Heart right ventricle (tissue), 16 donors: ENCODE measurements at places on chromosomes 7 and 10. TPM values are rescaled to one million over a fixed set of nuclear protein-coding genes. Genes with fewer than 3 reads are reported as not detected.

Gene RARRES2
- polyA plus RNA-seq: 25.6 TPM

Gene TBXAS1
- 2.5 TPM for polyA plus RNA-seq

Gene INMT
- 56.3 TPM for polyA plus RNA-seq

Gene EFCAB10
- not detected for polyA plus RNA-seq

Gene ADCY1
- 0.80 TPM for polyA plus RNA-seq

Gene GPR37
- polyA plus RNA-seq: not detected

Gene PI4K2A
- polyA plus RNA-seq: 5.3 TPM

Gene CXCL12
- polyA plus RNA-seq: 89.4 TPM

- DNase-seq: no peak
Measured at GRCh38 chr7:133491201-133491691, 238.4 kb downstream of the EXOC4 start.

DNA sequence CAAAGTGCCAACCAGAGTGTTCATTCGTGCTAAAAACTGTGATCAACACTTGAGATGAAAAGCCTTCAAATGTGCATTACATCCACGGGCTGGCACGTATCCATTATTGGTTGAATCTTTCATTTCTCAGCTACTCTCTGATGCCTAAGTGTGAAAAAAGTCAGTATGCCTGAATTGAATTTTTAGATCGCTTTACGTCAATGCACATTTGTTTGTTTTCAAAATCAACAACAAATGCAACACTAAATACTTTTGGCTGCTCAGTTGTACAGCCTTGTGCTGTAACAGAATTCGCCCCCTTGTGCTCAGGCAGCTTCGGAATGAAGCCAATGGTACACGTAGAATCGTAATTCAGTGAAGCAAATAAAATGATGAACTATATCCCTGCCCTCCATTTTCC lies 446.5 kb upstream of the NRP1 start:
- no peak for DNase-seq

DNA sequence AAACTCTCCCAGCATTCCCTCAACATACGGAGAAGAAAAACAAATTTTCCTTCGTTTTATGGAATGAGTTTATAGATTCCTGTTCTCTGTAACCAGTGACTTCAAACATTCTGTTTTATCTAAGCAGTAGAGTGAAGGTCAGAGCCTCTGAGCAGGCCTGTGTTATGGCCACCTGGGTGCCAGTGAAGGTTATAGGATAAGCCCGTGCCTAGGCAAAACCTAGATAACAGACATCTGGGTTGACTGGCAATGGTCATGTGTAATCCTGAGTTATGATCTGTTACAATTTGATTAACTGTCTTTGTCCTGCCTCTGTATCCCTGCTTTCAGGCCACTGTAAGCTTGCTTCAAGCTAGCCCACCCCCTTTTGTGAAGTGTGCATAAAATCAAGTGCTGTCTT lies 8.3 kb downstream of the LSM5 start:
- no peak for DNase-seq

- no peak for DNase-seq
Measured at GRCh38 chr10:84158550-84158949, 15.1 kb upstream of the GPR15LG start.

GRCh38 chr7:4185721-4186512 lies 496.2 kb upstream of the FOXK1 start:
- no peak for DNase-seq

GRCh38 chr7:25928549-25929330 lies 223.3 kb upstream of the NFE2L3 start:
- DNase-seq: no peak

DNA sequence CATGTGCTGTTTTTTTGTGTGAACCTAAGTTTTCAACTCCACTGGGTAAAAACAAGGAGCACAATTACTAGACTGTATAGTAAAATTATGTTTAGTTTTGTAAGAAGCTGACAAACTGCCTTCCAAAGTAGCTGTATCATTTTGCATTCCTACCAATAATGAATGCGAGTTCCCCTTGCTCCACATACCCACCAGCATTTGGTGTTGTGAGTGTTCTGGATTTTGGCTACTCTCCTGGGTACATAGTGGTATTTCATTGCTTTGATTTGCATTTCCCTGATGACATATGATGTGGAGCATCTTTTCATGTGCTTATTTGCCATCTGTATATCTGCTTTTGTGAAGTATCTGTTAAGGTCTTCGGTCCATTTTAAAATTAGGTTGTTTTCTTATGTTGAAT lies 178.2 kb downstream of the HIBADH start:
- no peak for DNase-seq

GRCh38 chr7:130468612-130469011 lies 23.3 kb upstream of the MEST start:
- no peak for DNase-seq

- no peak for DNase-seq
Measured at GRCh38 chr10:104303594-104304355, 34.5 kb downstream of the ITPRIP start.

DNA sequence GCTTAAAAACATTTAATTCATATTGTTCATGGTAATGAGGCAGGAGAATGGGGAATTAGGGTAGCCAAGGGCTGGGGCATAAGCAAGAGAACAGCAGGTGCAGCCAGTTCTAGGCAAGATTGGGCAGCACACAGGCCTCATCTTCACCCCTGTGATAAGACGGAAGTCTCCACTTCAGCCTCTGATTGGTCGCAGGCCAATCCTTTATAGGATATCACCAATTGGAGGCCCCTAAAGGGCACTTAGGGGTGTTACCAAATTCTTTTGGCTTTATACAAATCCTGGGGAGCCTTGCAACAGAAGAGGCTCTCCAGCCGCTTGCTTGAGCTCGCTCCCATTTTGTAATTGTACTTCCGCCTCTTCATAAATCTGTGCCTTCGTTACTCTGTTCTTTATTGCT lies 231.1 kb downstream of the REEP3 start:
- no peak for DNase-seq

DNA sequence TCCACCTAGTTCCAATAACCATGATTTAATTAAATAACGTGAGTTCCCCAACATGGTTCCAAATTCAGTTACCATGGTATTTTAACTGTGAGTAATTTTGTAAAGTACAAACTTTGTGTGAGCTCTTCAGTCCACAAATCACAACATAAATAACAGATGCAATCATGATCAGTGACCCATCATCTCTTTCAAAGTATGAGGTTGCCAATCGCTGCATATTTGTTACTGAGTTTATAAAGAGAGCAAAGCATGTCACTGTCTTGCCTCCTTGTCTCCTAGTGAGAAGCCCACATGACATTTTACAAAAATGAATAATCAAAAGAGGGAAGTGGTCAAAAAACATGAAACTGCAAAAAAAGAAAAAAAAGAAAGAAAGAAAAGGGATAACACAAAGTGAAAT lies 69.1 kb upstream of the PDSS1 start:
- no peak for DNase-seq

DNA sequence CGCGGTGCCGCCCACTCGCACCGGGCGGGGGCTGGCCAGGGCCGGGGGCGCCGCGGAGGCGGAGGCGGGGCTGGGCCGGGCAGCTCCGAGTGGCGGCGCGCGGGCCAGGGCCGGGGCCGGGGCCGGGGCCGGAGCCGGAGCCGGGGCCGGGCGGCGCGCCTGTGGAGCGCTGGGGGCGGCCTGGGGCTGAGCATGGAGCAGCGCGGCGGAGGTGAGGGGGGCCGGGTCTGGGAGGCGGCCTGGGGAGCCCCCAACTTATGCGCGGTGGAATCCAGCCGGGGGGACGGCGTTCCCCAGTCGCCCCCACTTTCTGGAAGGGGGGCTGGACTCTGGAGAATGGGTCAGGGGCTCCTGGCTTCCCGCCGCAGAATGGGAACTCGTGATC lies at the start of gene LZTS2:
TSS of gene LZTS2 (plus strand) at position 67 of the 385 bp plus-strand sequence. CDS start 2,731 bp downstream, outside the sequence.
- no peak for DNase-seq

GRCh38 chr7:103637094-103637493 lies 191.1 kb upstream of the SLC26A5 start:
- DNase-seq: no peak

DNA sequence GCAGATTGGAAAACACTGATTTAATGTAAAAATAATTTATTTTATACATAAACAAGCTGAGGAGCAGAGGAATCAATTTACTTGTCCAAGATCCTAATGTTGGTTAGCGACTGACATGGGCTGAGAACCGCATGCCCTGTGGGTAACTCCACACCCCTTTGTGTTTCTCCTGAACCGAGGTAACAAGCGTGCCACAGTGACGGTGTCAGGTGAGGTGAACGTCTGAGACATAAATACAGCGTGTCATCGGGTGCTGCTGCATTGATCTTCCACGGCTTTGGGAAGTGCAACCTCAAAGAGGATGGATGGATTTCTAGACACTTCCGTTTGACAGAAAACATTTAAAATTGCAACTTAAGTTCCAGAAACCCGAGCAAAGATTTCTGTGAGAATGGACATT lies 386.8 kb upstream of the ADARB2 start:
- no peak for DNase-seq

DNA sequence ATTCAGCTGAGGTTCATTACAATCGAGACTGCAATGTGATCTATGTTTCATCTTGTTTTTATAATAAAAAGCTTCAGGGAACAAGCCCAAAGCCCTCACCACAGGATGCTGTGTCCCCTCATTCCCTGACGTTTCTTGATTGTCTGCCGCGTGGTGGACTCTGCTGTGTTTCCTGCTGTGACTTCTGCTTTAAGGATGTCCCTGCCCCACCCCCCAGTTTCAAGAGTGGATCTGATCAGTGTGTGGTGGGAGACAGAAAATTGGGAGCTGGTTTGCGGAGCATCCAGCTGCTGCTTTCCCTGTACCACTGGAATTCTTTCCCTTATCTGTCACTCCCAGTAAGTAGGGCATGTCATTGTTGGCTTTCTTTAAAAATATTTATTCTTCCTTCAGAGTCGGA lies 86.2 kb downstream of the CREM start:
- no peak for DNase-seq

GRCh38 chr10:58094985-58095718 lies 172.5 kb downstream of the IPMK start:
- no peak for DNase-seq

DNA sequence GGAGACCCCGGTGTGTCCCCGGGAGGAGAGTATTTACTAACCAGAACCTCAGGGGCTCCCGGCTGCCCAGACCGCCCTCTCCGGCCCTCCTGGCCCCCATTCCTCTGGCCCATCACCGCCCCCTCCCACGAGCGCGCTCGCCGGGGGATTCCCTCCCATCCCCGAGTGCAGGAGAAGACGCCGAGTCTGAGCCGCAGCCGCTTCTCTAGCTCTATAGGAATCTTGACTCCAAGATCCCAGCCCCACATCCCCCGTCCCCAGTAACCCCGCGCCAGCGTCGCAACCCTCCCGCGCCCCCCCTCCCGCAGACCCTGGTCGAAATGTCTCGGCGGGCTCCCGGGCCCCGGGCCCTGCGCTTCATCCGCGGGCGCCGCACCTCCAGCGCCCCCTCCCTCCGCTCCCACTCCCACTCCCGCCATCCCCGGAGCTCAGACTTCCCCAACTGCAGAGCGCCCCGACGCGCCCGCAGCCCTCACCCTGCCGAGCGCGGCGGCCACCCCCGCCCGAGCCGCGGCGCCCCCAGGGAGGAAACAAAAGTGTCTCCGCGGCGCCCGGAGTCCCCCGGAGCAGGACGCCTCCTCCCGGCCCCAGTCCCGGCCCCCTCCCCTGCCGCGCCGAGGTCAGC lies 541 bp downstream of the ELMO1 start:
- no peak for DNase-seq

- no peak for DNase-seq
Measured at GRCh38 chr7:143945423-143945822, 9.2 kb upstream of the OR2F1 start.

DNA sequence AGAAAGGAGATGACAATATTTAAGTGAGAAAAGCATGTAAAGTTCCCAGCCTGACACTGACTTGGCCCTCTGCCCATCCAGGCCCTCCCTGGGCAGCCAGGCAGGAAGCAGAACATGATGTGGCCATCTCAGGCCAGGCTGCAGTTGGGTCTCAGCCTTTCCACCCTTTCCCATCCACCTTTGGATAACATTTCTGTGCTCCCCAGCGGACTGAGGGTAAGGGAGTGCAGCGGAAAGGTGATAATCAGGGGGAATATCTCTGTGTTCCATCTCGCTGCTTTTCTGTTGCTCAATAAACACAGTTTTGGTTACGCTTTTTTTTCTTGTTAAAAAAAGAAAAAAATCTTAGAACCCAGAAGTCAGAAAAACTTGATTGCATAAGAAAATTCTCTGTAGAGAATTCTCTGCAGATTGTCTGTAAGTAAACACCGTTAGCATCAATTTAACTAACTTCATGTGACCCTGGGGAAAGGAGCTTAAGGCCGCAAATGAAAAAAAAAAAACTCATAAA lies 37.2 kb upstream of the TARP start:
- peak; percentile 11 for DNase-seq

DNA sequence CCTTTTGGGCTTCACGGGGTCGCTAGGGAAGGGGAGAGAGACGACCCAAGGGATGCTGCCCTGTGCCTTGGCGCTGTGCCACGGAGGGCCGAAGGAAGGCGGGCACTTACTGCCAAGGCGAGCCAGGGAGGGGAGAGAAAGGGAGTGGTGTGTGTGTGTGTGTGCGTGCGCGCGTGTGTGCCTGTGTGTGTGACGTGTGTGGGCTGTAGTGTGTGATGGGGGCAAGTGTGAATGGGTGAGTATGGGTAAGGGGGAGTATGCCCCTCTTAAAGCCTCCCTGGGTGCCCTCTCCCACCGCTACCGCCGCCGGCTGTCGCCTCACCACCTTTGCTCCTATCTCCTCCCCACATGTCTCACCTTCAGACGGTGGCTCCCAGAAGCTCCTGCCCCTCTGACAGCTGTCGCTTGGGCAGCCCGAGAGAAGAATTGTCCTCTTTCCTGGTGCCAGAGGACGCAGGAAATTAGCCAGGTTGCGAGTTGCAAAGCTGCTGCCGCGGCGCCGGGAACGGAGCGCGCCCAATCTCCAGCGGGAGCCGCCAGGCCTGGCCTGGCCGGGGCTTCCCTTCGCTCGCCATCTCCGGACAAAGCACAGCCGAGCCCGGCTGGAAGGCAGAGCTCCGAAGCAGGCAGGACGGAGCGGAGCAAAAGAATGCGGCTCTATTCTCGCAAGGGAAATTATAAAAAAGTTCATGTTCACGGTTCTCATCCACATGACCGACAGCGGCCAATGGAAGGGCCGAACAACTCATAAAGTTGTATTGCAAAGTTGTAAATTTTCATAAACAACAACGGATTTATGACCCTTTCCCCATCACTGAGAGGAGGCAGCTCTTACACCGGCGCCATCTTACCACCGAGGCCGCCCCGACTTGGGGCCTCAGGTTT lies at the start of gene HOXA3:
TSS of gene HOXA3 (minus strand) at position 653 of the 885 bp plus-strand sequence. CDS start 41,943 bp downstream, outside the sequence.
- DNase-seq: no peak

- DNase-seq: no peak
Measured at GRCh38 chr7:75870557-75871161, 8.2 kb upstream of the RHBDD2 start.

GRCh38 chr7:123958186-123958703 lies 33.2 kb downstream of the SPAM1 start:
- no peak for DNase-seq
